ENCODE measurements at places on chromosomes 5 and 9.

- DNase-seq, result no peak
Observed at GRCh38 chr5:58810086-58810485, 227.2 kb downstream of the RAB3C start.

DNA sequence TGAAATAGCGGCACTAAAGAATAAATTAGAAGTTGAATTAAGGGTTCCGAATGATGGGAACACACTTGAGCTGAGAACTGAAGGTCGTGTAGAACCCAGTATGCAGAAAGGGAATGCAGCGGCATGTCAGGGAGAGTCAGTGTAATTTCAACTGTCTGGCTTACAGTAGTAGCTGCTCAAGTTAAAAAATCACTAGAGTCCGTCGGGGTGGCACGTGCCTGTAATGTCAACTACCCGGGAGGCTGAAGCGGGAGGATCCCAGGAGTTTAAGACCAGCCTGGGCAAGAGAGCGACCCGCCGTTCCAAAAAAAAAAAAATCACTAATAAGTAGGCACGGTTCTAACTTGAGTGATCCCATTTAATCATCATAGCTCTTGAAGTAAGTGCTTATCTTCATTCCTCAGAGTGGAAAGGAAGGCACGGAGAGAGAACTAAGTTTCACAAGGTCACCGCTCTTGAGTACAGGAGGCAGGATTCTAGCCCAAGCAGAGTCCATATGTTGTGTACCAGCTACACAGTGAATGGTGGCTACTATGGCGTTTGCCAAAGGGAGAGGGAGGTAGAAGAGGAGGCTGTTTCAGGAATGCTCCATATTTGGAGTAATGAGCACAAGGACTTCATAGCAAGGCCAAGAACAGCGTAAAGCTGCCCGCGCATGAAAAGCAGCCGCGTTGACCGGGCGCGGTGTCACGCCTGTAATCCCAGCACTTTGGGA, 831 bp downstream of the RMRP start:
- no peak for DNase-seq

DNA sequence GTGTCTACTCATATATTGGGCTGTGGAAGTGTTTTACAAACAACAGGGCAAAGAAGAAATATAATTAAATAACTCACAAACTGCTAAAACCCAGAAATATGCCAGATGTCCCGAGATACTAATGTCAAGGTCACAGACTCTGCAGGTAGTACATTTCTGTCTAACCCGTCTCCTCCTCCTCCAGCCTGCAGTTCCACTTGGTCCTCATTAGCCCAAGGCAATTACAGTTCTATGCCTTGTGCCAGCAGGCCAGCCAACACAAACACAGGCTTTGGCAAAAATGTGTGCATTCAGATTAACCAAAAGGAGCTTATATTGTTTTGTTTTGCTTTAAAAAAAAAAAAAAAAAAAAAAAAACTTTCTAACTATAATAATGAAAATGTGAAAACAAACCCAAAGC, 148.8 kb downstream of the MYO10 start:
- no peak for DNase-seq

DNA sequence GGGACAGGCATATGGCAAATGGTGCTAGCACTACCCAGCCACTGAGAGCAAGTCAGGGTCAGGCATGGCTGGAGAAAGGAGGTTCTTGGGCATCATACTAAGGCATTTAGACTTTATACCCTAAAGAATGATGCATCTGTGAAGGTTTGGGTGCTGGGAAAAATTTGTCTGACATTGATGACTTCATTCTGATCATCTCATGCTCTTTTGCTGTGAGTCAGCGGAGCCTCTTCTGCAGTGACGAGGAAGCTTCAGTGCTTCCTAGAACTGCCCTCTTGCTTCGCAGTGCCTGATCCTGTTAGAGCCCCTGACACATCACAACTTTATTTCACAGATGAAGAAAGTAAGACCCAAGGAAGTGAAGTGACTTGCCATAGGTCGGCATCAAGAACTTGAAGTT, 266.6 kb upstream of the GAS1 start:
- no peak for DNase-seq

GRCh38 chr5:68067976-68068603, 147.5 kb upstream of the PIK3R1 start:
- no peak for DNase-seq

- DNase-seq, result no peak
Observed at GRCh38 chr5:133996683-133997252, 8.0 kb downstream of the VDAC1 start.

GRCh38 chr5:83084336-83084735, 7.0 kb downstream of the XRCC4 start:
- no peak for DNase-seq

DNA sequence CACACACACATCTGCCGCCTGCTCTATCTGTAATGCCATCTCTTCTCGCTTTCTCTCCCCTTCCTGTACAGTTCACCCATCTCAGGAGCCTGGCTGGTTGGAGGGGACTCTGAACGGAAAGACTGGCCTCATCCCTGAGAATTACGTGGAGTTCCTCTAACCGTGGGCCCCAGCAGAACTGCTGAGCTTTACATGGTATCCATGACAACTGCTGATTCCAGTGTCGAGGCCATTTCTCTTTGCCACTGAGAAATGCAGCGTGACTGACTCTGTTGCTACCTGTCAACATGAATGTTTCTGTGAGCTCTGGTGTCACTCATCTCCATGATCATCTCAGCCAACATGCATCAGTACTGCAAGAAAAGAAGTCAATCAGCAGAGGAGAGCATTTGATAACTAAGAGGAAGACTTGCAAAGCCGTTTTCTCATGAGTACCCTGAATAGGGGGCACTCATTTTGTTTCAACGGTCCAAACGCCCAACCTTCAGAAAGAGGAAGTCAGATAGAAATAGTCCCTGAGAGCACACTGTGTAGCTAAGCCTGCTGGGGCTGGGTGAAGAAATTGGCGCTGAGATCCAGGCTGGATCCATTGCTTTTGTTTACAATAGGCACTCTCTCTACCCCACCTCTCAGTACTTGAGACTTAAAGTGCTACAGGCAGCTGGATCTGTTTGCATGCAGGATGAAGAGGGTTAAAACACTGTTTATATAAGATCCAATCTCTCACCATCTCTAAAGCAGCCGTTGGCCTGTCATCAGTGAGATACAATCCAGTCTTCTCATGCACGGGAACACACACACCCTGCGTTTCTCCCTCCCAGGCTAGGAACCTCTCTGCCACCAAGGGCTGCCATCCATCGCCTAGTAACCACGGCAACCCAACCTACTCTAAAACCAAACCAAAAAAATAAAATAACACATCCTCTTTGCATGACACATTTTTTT, 180.9 kb downstream of the NR3C1 start:
- DNase-seq, result peak; percentile 61

DNA sequence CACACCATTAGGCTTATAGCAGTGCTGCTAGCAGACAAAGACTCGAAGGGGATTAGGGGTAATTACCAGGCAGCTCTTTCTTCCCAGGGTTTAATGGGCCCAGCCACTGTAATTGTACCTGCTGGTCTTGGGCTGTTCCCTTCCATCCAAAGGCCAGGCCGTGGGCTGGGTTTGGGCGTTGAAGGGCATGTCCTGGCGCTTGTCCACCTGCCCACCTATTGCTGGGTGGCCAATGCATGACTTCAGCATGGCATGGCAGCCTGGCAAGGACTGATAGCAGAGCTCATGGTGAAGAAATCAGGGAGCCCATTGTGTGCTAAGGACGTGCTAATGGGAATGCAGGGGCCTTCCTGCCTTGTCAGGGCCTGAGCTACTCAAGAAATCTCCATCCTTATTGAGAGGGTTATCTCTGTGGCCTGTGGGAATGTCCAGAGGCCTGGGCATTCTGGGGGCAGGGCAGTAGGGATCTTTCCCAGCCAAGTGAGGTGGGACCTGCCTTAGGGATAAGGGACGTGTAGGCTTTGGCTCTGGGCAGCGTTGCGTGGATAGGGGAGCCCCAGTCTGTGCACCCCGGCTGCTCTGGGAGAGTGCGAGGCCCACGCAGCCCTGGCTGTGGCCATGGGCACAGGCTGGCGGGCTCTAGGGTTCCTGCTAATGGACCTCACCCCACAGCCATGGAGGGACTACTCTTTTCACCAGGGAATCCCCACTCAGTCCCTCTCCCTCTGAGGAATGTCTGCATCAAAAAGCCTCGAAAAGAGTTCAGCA, 116.1 kb upstream of the PITX1 start:
- no peak for DNase-seq

GRCh38 chr5:39716532-39717028, 291.8 kb upstream of the DAB2 start:
- no peak for DNase-seq

GRCh38 chr5:116013936-116014335, 18.3 kb upstream of the ARL14EPL start:
- no peak for DNase-seq

- no peak for DNase-seq
Observed at GRCh38 chr5:132826424-132827082, 3.9 kb downstream of the SHROOM1 start.

GRCh38 chr5:142486581-142486980, 161.8 kb upstream of the SPRY4 start:
- no peak for DNase-seq

- DNase-seq, result no peak
Observed at GRCh38 chr5:75281716-75282465, 45.2 kb upstream of the ANKRD31 start.

DNA sequence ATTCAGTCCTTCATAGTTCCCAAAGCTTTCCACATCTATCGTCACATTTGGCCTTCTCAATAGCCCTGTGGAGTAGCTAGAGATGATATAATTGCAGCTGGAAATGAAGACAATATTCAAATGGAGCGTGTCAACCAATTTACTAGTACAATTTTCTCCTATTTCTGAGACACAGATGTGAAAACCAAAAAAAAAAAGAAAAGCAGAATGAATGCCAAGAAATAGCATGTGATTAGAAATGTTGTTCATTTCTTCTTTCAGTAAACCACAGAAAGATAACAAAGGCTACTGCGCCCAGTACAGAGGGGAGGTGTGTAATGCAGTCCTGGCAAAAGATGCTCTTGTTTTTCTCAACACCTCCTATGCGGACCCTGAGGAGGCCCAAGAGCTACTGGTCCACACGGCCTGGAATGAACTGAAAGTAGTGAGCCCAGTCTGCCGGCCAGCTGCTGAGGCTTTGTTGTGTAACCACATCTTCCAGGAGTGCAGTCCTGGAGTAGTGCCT, 99.0 kb downstream of the MUSK start:
- no peak for DNase-seq

DNA sequence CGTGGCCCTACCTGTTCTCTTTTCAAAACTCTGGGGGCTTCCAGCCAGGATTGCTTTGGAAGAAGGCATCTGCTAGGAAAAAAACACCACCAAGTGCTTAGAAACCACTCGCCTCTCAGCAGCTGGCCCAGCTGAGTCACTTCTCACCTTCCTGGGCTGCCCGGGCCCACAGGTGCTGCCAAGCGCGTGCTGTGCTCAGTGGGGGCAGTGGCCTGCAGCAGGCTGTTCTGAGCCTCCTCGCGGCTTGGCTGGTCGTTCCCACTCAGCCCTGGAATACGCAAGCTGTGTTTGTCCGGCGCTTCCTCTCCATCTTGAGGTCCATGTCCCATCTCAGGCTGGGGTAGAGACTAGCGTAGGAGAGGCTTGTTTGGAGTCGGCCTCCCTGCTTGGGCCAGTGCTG, 102.5 kb upstream of the FCN2 start:
- DNase-seq, result no peak

DNA sequence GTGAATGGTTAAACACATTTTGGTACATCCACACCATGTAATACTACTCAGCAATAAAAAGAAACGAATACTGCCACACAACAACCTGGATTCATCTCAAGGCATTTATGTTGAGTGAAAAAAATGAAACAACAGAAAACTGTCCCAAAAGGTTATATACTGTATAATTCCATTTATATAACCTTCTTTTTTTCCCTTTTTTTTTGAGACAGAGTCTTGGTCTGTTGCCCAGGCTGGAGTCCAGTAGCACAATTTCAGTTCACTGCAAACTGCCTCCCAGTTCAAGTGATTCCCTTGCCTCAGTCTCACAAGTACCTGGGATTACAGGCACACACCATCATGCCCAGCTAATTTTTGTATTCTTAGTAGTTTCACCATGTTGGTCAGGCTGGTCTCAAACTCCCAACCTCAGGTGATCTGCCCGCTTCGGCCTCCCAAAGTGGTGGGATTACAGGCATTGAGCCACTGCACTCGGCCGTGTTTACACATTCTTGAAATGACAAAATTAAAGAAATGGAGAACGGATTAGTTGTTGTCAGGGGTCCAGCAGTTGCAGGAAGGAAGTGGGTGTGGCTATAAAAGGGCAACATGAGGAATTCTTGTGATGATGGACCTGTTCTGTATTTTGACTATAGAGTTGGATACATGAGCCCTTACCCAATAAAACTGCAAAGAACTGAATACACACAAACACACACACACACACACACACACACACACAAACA, 17.4 kb downstream of the PPP6C start:
- DNase-seq, result no peak

DNA sequence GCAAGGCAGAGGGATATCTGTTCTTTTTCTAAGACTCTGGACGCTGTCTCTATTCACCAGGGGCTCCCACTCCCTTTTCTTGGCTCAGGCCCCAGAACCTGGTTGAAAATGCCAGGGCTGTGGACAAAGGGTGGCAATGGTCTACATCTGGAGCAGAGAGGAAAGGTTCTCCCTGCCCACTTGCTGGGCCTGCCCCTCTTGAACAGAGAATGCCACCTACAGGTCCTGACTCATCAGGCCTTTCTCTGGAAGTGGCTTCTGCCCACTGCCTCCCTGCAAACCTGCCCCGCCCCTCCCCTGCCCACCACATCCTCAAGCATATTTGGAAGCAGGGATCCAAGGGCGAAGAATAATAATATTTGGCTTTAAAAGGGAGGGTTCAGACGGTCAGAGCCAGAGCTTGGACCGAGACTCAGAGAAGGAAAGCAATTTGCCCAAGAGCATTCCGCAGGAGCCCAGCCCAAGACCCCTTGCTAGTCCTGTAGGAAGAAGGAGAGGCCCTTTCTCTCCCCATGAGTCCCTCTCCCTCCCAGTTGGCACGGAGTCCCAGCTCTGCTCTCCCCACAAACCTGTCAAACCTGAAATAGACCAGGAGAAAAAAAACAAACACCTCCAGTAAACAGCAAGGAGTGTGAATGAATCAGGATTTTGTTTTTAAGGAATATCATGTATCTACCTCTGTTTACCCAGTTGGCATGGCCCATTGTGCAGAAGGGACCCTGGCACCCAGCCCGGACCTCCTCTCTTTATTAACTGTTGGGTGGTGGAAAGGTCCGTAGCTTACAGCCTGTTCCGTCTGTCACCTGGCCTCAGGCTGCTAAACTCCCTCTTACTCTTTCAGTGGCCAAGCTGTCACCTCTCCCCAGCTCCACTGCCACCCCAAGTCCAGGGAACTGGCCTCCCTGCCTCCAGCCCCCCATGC, 37.7 kb upstream of the STXBP1 start:
- DNase-seq, result no peak

- no peak for DNase-seq
Observed at GRCh38 chr9:101083448-101084202, 55.1 kb downstream of the PLPPR1 start.

- DNase-seq, result peak; percentile 5
Observed at GRCh38 chr9:126636983-126637798, 23.5 kb downstream of the LMX1B start.

- no peak for DNase-seq
Observed at GRCh38 chr5:110297152-110297670, 429.3 kb downstream of the TMEM232 start.

- no peak for DNase-seq
Observed at GRCh38 chr5:125257997-125258396, 511.6 kb upstream of the ZNF608 start.

Data from effector CD4-positive, alpha-beta T cell (primary cell).